ENCODE measurements at places on chromosomes 4 and X.

GRCh38 chr4:7313347-7313811 is 121.0 kb downstream of the SORCS2 start:
- no peak for DNase-seq

GRCh38 chrX:133516686-133517085 is 101.4 kb upstream of the GPC4 start:
- no peak for DNase-seq

- peak; percentile 47 for DNase-seq
Observed at GRCh38 chr4:176123710-176124407, 58.2 kb downstream of the WDR17 start.

- peak; percentile 80 for DNase-seq
Observed at GRCh38 chr4:41718907-41719306, 29.6 kb downstream of the PHOX2B start.

- no peak for DNase-seq
Observed at GRCh38 chr4:77141964-77142645, 14.9 kb upstream of the CCNG2 start.

- no peak for DNase-seq
Observed at GRCh38 chr4:99847362-99847976, 30.8 kb downstream of the DAPP1 start.
